T-helper 22 cell (primary cell): ENCODE measurements at places on chromosomes 6 and 20.

DNA sequence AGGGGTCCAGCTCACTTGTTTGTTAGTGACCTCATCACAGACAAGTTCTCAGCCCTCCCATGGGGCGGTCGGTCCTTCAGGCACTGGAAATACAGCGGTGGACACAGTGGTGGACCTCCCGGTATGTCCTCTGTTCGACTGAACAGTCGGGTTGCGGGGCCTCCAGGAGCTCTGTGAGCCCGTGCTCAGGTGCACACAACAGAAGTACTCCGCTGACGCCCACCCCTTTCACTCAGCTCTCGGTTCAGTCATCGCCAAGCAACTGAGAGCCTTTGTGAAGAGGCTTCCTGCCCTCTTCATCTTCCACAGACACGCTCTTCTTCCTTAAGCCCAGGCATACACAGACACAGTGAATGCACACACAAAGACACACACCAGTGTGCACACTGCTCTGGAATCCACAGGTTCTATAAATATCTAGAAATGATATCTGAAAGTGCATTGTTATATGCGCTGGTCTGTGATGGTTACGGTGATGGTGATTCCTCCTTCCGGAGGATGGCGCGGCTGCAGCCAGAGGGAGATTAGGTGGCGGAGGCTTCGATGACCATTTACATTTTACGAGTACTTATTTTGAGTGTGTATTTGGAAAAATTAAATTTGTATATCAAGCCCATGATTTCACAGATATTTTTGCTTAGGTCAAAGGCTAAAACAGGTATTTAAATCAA, 46.8 kb upstream of the BHLHE23 start:
- DNase-seq = no peak

GRCh38 chr6:127289934-127290333, 23.3 kb downstream of the RNF146 start:
- no peak for DNase-seq

DNA sequence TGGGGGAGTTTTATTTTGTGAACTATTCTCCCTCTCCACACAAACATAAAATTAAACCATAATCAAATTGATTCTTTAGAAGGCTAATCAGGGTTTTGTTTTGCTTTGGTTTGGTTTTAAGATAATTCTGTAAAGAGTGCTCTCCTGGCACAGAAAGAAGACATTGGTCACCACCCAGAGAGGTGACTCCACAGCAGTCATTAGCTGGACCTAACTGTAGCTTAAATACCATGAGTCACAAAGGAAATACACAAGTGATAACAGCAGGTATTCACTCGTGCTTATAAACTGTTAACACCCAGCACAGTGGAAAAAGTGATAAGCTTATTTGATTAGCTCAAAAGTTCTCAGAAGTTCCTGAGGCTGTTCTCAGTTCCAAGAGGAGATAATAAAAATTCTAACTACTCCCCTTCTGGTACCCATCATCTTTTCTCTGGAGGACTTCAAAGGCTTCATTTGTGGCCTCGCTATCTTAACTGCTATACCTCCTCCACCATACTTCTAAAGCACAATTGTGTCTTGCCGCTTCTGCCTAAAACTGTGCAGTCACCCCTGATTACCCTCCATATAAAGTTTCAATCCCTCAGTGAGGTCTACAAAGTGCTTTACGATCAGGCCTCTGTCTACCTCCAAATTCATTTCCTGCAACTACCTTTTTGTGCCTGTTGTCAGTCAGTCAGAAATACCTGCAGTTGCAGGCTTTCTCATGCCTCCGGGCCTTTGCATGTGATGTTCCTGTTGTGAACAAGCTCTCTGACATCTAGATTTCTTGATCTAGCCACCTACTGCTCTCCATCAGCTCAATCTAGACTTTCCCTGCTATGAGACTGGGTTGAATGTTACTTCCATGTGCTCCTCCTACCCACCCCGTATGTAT, 201.1 kb downstream of the SAMD5 start:
- DNase-seq = no peak

- DNase-seq = no peak
These were observed 294.9 kb upstream of the TSHZ2 start for GRCh38 chr20:52677216-52677615.

DNA sequence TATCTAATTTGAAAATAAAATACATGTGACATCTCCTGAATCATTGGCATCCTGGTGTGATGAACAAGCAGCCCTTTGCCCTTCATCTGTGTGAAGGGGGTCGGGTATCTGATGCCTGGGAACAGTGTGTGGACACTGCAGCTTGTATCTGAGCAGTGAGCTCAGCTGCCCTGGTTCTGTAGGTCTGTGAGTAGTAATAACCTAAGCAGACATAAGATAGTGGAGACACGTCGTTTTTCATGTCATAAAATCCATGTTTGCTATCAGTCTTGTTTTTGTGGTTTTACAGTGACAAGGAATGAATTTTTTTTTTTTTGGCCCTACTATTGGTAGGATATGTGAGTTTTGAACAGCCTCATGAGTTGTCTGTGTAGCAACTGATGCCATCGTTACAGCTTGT, 133.0 kb downstream of the JARID2 start:
- no peak for DNase-seq

GRCh38 chr6:123804014-123804786, 535 bp downstream of the NKAIN2 start:
- no peak for DNase-seq

- no peak for DNase-seq
These were observed 68.1 kb downstream of the DLL1 start for GRCh38 chr6:170222498-170223471.

DNA sequence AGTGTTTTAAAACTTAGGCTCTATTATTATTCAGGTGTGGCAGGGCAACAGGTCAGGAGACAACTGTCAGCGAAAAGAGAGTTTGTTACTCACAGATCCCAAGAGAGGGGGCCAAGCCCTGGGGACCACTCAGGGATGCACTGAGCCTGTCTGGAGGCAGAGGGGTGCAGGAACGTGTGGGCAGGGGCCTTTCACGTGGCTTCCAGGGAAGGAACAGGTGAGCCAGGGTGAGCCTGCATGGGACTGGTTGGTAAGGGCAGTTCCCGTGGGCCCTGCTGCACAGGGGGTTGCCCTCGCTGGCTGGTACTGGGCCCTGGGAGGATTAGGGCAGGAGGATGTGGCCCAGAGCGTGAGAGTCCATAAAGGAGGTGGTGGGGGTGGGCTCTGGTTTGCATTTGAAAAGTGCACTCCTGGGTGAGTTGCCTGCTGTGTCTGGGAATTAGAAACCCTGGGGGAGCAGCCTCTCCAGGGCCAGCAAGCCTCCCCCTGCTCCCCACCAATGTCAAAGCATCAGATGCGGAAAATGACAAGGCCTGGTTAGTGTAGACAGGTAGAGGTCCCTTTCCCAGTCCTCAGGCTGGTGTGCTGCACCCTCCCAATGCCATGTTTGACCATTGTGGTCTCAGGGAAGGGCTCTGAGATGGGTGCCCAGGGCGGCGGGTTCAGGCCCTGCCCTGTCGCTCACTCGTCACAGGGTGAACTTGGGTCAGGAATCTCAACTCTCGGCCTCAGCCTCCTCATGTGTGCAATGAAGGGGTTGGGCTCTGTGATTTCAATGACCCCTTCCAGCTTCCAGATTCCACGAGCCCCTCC, 127.4 kb upstream of the RPS6KA2 start:
- no peak for DNase-seq

GRCh38 chr6:28682542-28682941, 156.9 kb downstream of the GPX5 start:
- no peak for DNase-seq

- DNase-seq = no peak
These were observed 15.6 kb upstream of the DST start for GRCh38 chr6:56658326-56658725.

- DNase-seq = no peak
These were observed 9.9 kb upstream of the PCIF1 start for GRCh38 chr20:45924391-45925261.

GRCh38 chr6:149458196-149458595, 26.6 kb downstream of the ZC3H12D start:
- no peak for DNase-seq

DNA sequence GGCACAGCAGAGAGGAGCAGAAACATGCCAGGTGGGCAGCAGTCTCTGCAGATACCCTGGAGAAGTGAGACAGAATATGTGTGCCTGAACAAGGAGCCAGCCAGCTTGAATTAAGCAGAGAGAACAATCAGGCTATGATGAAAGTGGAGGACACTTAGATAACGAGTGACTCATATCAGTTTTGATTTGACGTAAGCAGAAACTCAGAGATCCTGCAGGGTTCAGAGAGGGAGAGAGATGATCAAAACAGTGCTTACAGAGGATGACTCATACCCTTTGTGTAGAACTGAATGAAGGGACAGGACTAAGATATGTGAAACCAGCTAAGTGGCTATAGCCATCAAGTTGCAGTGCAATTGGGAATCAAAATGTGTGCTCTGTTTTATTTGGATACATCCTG, 300.7 kb downstream of the TENT5A start:
- no peak for DNase-seq

GRCh38 chr6:20408851-20409250, 7.2 kb downstream of the E2F3 start:
- no peak for DNase-seq

GRCh38 chr6:36519352-36519751, 27.9 kb downstream of the STK38 start:
- DNase-seq = no peak

DNA sequence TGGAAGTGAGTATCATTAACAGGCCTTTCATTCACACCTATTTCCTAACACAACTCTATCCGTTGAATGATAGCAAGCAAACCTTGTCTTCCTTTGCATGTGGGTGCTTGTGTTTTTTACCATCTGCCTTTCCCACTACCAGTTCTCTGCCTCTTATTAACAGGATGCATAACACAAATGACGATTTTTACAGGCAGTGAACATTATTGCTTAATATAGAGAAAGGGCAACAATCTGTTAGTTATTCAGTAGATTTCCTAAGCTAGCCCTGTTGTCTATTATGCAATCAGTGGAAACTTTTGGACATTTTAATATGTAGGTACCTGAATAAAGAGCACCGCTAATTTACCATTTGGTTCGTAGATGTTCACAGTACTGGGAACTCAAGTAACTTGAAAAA, 348.8 kb upstream of the PLCB4 start:
- DNase-seq = no peak

GRCh38 chr6:85417336-85417735, 32.5 kb upstream of the NT5E start:
- DNase-seq = no peak

DNA sequence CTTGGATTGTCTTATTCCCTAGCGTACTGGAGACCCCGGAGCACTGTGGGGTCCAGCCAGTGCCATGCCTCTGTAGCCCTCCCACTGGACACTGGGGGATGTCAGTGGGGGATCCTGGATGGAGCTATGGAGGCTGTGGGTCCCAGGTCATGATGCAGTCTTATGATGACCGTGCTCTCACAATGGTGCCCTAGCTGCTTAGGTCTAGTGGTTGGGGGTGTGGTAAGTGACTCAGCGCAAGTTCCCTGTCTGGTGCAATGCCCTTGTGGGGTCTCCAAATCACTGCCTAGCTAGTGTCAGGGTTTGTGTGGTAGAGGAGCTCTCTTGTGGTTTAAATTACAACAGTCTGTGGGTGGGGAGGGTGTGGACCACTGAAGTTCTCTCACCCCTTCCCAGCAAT, 135.4 kb downstream of the CDC5L start:
- no peak for DNase-seq

- DNase-seq = no peak
These were observed 40.5 kb downstream of the RREB1 start for GRCh38 chr6:7148100-7148822.

- no peak for DNase-seq
These were observed 998.0 kb upstream of the GJE1 start for GRCh38 chr6:141134723-141135122.

DNA sequence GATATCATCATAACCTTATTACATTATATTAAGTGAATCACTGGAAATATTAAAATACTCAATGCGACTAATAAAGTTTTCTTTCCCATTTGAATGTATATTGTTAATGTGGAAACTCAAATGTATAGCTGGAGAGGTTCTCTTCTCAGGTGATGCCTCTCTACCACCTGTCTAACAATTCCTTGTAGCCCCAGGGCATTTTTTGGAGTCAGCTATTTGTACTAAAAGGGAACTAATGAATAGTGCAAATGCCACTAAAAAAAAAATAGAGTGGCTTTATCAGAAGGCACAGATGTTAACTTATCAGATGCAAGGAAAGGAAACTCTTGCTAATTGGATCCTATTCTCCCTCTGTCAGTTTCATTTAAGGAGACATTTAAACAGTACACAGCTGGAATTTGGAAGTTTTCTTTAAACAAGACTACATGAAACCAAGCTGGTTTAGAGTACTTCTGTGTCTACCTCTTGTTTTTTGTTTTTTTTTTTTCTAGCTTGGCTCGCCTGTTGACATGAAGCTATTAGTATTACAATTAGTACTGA, 897.0 kb upstream of the SLC35B3 start:
- DNase-seq = no peak

DNA sequence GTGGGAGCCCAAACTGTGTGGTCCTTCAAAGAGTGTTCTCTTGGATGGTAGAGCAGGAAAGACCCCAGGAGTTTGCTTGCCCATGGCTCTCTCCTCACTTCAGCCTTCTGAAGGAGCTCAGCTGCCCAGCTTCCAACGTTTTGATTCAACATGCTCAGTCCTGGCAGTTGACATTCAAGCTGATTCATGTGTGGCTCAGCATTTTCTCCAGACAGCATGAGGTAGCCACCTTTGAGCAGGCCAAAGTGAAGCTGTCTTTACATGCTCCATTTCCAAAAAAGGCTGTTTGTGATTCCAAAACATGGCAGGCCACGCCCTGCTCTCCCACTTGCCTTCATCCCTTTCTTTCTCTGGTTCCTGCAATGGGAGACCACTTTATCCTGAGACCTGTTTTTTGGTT, 280.2 kb downstream of the TBC1D7 start:
- DNase-seq = no peak

- DNase-seq = no peak
These were observed 53.8 kb upstream of the POLR1H start for GRCh38 chr6:30007132-30007764.

GRCh38 chr6:3746696-3747095, 4.8 kb downstream of the PXDC1 start:
- DNase-seq = no peak

- no peak for DNase-seq
These were observed 379.6 kb downstream of the SYNE1 start for GRCh38 chr6:152257581-152257980.
